ENCODE measurements at places on chromosomes 1 and 21.
A peak's percentile ranks its signal among the peaks of the same experiment; 100 is the strongest.

GRCh38 chr1:107132195-107132594, 8.6 kb upstream of the NTNG1 start:
- no peak for DNase-seq

GRCh38 chr1:159132271-159132881, 39.0 kb upstream of the CADM3 start:
- peak; percentile 43 for DNase-seq

GRCh38 chr1:118961156-118961555, 27.0 kb downstream of the TBX15 start:
- DNase-seq: no peak

DNA sequence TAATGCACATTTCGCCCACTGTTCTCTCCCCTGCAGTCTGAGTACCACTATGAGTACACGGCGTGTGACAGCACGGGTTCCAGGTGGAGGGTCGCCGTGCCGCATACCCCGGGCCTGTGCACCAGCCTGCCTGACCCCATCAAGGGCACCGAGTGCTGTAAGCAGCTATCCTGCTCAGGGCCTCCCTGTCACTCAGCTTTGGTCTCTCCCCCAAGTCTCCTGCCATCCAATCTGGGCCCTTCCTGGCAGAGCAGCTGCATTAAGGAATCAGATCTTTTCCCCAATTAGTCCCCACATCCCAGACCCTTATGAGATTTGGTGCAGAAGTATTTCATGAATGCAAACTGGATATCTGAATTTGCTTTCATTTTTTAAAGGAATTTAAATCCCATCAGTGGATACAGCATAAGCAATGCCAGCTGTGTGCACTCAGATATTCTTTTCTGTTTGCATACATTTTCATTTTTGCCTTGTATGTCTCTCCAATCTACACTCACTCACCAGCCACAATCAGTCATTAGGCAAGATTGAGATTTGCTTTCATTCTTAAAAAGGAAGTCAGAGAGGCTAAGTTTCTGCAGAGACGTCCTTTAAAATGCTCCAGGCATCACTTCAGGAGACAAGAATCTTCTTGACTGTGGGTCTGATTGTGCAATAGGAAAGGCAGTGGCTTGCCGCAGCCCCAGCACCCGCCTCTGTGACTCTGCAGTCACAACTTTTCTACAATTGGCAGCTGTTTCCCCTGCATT, 48.1 kb downstream of the ELAPOR1 start:
- no peak for DNase-seq

GRCh38 chr1:206723805-206724472, 39.2 kb downstream of the MAPKAPK2 start:
- DNase-seq: no peak

DNA sequence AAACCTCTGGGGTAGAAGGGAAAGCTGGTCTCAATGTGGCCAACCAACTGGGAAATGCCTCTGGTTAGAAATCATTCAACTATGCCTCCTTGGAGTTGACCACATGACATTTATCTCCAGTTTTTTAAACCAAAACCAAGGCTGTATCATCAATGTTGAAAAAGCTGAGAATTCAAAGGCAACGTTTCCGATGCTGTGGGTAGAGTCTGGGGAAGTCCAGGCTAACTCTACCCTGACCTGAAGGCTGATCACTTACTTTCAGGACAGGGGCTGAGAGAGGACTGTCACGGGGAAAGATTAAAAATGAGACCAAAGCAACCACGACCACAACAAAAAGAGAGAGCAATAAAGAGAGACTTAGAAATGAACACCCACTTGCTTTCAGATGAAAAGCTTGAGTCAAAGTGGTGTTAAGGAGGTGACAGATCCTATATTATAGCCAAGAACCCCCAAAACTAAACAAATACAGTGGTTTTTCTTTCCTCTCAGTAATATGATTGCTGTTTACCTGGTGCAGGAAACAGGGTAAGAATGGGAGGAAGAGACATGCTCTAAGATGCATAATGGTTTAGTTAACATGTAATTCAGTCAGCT, 90.8 kb upstream of the TNFSF4 start:
- no peak for DNase-seq

DNA sequence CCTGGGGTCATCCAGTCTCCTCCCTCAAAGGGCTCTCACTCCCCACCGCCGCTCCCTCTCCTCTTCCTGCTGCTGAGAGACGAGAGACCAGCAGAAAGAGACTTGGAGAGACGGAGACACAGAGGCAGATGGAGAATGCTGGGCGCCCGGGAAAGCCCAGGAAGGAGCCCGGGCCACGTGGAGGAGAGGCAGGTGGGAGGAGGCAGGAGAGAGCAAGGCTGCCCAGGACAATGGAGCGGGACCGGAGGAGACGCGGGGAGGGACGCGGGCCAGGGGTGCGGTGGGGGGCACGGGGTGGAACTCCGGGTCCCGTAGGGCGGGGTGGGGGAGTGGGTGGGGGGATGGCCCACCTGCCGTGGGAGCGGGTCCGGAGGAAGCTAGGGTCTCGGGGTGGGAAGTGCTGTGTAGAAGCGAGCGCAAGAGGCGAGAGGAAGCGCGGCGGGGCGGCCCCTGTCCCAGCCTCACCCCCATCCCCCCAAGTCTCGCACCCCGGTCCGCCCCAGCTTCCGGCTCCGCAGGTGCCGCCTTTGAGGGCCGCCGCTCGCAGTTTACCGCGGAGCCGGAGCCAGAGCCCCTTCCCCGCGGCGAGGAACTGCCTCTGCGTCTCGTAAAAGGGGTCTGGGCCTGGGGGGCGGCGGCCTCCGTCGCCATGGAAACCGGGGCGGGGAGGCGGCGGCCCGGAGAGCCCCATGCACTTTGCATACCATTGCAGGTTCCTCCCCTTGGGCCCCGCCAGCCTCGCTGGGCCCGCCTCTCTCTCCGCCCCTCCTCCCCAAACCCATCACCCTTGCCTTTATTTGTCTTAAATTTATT, 11.7 kb upstream of the EPHA2 start:
- DNase-seq: peak; percentile 82

DNA sequence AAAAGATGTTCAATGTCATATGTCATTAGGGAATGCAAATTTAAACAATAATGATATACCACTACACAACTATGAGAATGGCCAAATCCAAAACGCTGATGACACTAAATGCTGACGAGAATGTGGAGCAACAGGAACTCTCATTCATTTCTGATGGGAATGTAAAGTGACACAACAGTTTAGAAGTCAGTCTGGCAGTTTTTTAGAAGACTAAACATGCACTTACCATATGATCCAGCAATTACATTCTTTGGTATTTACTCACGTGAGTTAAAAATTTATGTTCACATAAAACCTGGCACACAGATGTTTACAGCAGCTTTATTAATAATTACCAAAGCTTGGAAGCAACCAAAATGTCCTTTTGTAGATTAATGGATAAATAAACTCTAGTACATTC, 110.4 kb upstream of the C1orf21 start:
- no peak for DNase-seq

GRCh38 chr1:12335815-12336214, 106.0 kb downstream of the VPS13D start:
- no peak for DNase-seq

DNA sequence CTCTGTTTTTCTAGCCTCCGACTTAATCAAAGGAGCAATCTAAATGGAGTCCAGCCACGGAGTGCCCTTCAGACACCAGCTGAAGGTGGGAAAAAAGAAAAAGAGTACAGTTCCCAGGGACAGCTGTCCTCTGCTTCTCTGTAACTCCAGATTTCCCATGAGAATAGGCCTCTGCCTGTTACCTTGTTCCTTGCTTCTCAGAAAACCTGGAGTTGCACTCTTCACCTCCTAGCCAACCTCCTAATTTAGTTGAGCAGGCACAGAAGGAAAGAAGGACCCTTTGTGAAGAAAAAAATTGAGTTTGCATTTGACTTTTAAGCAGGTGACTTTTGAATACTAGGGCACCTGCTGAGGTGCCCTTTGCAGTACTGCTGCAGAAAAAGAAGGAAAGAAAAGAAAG, 8.3 kb downstream of the BARHL2 start:
- no peak for DNase-seq

DNA sequence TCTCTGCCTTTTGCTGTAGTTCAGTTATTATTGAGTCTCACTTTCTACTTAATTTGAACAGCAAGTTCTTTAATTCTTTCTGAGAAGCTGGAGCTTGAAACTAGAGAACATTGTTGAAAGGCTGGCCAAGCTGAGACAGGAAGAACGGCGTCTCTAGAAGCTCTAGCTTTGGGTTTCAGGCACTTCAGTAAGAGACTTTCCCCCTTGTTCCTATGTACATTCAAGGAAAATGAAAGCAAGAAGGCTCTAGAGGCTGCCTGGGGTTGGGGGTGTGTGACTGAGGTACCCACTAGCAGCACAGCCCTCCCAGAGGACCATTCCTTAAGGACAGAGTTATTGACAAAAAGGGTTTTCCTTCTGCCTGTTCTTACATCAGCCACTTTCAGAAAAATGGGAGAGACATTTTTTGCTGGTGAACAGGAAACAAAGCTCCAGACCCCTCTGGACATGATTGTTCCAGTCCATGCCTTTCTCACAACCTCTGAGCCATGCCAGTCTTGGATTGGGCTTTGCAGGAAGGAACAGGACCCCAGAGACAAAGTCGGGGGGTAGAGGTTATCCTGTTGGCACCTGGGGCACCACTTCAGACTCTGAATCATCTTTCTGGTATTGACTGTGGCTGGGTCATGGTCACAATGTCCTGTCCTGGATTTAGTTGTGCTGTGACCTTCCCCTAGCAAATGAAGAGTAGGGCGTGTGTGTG, 63.1 kb downstream of the LAMC2 start:
- no peak for DNase-seq

- DNase-seq: no peak
Observed at GRCh38 chr21:21064353-21064752, 66.1 kb downstream of the NCAM2 start.

DNA sequence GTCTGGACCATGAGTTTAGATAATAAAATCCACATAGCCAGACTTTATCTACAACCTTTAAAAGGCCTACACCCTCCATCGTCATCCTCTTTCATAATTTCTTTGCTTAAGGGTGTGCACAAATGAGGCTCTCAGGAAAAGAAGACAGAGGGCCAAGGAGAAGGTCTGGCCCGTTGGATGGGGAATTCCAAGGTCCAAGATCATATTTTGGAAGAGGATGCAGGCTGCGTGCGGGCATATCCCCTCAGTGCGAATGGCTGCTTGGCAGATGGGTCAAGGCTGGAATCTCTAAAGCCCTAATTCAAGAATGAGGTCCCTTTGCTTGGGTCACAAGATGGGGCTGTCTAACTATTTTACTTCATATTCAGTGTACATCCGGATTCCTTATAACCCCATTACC, 782.2 kb upstream of the NCAM2 start:
- no peak for DNase-seq

DNA sequence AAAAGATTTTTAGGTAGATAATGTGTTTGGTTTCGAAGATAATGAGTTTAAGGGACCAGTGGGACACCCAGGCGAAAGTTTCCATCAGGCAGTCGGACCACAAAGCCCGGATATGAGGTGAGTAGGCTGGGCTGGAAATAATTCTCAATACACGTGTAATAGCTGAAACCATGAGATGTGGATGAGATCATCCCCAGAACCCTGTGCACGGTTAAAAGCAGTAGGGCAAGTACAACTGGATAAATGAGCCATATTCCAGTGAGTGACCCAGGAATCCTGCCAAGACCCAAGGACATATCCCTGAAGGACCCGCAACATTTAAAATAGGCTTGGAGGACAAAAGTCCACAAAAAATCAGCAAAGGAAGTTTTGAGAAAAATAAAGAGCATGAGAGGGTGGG, 21.5 kb upstream of the NHLH2 start:
- DNase-seq: no peak

DNA sequence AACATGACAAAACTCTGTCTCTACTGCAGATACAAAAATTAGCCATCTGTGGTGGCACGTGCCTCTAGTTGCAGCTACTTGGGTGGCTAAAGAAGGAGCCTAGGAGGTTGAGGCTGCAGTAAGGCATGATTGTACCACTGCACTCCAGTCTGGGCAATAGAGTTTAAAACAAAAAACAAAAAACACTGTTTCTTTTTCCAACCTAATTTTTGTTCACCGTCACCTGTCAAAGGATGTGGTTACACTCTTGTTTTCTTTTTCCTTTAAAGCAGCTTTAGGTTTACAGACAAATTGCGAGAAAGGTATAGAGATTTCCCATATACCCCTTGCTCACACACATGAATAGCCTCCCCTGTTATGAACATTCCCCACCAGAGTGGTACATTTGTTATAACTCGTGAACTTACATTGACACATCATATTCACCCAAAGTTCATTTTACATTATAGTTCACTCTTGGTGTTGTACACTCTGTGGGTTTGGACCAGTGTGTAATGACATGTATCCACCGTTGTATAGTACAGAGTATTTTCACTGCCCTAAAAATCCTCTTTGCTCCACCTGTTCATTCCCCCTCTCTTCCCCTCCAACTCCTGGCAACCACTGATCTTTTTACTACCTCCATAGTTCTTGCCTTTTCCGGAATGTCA, 26.2 kb downstream of the SMG7 start:
- no peak for DNase-seq

All from naive B cell (primary cell).